ENCODE measurements at places on chromosomes 1 and 21.

- peak; percentile 98 for DNase-seq
These were observed 63.7 kb downstream of the NAV1 start for GRCh38 chr1:201602413-201603265.

GRCh38 chr1:3481046-3481445, 26.6 kb downstream of the ARHGEF16 start:
- DNase-seq, result no peak

DNA sequence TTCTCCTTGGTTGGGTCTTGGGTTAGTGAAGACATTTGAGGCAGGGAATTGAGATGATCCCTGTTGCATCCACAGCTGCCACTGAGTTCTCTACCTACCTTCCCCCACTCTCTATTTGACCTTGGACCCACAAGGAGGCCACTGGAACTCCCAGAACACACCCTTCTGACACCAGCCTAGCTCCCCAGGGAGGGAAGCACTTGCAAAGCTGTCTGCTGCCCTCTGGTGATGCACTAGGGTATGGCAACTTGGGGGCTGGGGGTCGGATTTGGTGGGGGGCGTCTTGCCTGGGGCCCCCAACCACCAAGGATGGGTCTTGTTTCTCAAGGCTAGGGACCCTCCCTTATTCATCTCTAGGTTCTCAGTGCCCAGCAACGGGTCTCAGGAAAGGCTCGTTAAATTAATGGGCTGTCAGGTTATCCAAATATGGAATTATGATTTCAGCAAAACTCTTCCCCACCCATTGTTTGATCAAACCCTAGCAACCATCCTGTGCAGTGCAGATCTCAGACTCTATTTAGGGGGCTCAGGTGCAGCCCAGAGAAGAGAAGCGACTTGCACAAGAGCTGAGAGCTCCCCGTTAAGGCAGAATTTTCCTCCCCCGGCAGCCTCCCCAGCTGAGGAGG, 177.8 kb upstream of the KLHDC7A start:
- no peak for DNase-seq

GRCh38 chr1:92992054-92992453, 30.8 kb upstream of the DIPK1A start:
- DNase-seq, result no peak

GRCh38 chr1:107389410-107390396, 248.9 kb downstream of the NTNG1 start:
- no peak for DNase-seq

DNA sequence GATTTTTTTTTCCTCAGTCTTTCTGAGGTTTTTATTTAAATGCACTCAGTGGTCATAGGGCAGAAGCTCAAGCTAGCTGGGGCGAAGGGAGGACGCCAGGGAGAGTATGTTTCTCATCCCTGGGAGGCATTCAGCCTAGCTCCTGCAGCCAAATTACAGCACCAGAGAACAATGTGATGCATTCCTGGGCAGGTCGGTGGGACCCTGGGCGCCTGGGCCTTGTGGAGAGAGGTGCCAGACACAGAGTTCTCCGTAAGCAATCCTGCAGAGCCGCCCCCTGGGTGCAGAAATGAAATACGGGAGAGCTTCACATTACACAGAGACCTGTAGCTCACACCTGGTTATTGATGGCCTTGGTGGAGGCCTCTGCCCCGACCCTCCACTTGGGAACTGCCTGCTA, 15.5 kb downstream of the WNT2B start:
- peak; percentile 33 for DNase-seq

All from M059J (cell line).